ENCODE measurements at places on chromosomes 3 and 15.

GRCh38 chr3:72449551-72449950, 398.7 kb downstream of the SHQ1 start:
- DNase-seq: no peak

DNA sequence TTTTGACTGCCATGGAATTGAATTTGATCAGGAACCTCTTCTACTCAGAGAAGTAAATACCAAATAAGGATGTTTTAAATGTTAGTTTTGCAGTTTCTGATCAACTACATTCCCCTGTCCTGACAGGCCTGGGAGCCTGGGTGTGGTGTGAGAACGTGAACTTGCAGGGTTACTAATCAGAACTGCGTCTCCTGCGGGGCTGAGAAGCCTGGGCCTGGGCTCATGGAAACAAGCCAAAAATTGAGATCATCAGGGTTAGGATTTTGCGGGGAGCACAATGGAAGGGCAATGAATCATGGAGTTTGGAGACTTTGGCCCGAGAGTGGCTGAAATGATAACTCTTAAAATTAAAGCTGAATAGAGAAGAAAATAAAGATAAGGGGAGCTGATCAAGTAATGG, 47.8 kb upstream of the C3orf70 start:
- DNase-seq: no peak

DNA sequence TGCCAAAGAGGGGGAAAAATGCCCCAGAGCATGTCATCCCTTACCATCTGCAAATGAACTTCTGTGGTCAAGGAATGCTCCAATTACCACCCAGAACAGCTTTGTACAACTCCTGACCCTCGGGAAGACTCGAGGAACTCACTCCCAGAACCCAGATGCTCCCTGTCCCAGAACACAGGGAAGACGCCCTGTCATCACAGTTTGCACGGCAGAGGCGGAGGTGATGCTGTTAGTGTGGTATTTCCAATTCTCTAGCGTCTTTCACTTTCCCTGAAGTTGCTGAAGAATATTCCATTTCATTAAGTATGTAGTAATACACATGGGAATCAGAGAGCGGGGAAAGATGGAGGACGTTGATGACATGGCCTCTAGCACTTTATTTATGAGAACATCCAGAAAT, 193.7 kb downstream of the TIGIT start:
- no peak for DNase-seq

DNA sequence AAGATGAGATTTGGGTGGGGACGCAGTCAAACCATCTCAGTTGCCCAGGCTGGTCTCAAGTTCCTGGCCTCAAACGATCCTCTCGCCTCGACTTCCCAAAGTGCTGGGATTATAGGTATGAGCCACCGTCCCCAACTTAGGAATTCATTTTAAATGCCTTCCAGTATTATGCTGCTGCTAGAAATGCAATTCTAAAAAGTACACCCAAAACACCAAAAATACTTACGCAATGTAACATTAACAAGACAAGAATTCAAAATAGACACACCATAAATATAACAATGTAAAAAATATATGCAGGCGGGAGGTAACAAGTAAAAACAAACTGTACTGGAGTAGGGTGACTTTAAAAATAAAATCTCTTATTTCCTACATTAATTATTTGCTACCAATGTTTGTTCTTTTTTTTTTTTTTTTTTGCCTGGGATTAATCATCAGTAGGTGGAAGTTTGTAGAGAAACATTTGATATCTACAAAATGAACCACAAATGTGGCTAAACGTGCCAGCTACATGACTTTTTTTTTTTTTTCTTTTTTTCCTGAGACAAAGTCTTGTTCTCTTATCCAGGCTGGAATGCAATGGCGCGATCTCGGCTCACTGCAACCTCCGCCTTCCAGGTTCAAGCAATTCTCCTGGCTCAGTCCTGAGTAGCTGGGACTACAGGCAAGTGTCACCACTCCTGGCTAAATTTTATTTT, 56.8 kb downstream of the SETMAR start:
- DNase-seq: no peak

- no peak for DNase-seq
Observed at GRCh38 chr15:85722374-85723152, 72.2 kb downstream of the KLHL25 start.

DNA sequence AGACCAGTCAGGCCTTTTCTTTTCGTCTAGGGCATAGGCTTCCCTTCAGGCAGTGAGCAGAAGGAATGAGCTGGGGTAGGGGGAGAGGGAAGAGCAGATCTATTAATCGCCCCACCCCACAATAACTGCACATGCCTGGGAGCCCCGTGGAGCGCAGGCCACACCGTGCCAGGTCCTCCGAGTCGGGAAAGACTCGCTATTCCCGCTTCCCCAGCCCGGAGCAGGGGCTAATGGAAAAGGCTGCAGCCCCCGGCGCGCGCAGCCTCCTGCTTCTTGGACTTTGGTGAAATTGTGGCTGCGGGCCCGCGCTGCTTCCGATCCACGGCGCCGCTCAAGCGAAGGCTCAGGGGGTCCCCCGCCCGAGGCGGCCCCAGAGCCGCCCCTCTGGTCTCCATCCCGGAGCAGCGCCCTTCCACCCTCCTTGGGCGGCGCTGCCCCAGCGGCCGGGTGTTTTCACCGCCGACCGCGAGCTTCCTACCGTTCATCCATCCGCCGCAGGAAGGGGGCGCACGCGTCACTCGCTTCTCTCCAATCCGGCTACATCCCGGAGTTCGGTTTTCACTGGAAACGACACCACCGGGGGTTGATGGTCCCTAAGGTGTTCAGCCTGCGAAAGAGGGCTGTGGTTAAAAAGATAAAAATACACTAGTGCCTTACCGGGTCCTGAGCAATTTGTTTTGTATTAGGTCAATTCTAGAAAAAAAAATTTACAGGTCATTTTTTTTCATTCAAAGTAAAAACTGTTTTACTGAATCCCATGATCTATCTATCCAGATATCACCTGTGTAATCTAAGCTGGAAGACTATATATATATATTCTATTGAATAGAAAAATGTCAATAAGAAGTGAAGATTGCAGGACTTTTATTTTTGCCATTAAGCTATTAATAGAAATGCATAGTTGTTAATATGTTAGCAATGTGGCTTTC, 4.4 kb upstream of the SYNM start:
- peak; percentile 4 for DNase-seq

GRCh38 chr3:1139071-1139470, 46.2 kb downstream of the CNTN6 start:
- DNase-seq: no peak

DNA sequence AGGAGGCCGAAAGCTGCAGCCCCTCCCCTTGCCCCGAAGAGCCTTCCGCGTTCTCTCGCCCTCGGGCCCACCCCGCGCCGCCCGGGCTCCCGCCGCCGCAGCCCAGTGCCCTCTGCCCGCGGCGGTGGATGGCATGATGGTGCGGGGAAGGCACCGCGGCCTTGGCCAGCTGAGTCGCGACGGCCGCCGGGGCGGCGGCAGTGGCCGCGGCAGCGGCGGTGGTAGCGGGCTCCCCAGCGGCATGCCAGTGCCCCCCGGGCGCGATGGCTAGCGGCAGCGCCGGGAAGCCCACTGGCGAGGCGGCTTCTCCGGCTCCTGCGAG, 1.2 kb downstream of the TLNRD1 start:
- DNase-seq: no peak

DNA sequence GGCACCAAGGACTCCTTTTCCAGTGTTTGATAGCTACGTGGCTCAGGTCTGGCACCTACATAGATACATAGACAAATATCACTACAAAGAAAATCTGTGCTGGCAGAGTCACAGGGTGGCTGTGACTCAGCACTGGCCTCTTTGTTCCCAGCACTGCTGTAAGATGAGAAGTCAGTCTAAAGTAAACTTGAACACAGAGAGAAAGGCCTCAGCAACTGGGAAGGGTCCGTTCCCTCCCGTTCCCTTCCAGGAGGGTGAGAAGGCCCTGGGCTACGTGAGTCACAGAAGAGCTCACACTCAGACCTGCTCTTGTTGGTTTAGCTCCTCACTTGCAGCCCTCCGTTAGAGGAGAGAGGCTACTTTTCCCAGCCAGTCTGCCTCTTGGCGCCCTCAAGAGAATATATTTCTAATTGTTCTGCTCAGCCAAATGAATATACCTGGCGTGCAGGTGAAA, 23.1 kb downstream of the ANXA2 start:
- peak; percentile 87 for DNase-seq

DNA sequence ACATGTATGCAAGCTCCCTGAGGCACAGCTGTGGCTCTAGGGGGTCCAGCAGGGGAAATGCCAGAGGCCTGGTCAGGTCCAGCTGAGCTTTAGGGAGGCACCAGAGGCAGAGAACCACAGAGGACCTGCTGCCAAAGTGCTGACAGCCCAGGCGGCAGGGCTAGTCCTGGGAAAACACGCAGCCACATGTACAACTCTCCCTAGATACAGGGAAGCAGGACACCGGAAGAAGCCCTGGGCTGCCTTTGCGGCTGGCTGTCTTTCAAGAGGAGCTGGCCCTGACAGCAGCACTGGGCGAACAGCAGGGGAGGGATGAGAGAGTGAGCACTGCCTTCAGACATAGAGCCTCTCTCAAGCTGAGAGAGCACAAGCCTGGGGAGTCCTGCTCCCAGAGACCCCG, 40.7 kb downstream of the RFT1 start:
- no peak for DNase-seq

- DNase-seq: no peak
Observed at GRCh38 chr15:94403331-94403730, 172.0 kb downstream of the MCTP2 start.

GRCh38 chr3:10517627-10518026, 12.2 kb upstream of the ATP2B2 start:
- no peak for DNase-seq

DNA sequence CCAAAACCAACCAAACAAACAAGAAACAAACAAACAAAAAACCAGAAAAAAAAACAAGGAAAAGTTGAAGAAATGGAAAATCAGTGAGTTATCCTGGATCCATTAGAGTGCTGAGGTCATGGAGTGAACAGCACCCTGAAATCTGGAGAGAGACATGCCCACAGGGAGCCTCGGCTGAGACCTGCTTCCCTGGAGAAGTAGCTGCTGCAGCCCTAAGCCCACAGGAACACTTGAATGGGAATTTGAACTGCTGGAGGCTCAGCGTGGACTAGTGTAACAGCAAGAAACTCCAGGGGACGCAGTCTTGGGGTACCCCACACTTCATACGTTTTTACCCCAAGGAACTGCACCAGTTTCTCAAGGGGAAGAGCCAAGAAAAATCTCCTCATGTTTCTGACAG, 144.1 kb upstream of the UBE3A start:
- DNase-seq: no peak

GRCh38 chr15:31269816-31270575, 56.6 kb upstream of the KLF13 start:
- no peak for DNase-seq

- DNase-seq: no peak
Observed at GRCh38 chr3:46325645-46326300, 28.1 kb upstream of the CCR2 start.

DNA sequence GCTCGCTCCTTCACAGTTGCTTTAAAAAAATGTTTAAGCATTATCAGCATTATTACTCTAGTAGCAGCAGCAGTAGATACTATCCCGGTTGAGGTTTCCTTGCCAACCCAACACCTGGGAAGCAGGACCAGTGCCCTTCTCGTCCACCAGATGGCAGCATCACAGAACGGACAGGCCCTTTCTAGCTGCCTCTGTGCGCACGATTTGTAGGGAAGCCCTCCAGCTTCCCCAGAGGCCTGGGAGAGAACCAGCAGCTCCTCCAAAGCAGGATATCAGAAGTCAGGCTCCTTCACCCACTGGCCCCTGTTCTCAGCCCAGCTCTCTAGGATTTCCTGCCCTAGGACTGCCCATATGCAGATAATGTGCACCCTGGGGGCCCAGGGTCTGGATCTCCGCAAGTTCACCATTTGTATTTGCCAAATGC, 16.8 kb upstream of the ESYT3 start:
- peak; percentile 66 for DNase-seq

- DNase-seq: peak; percentile 62
Observed at GRCh38 chr3:172334671-172335207, 113.5 kb downstream of the GHSR start.

GRCh38 chr3:152087153-152087552, 181.6 kb upstream of the MBNL1 start:
- DNase-seq: no peak

GRCh38 chr3:10437995-10438901, 67.1 kb downstream of the ATP2B2 start:
- DNase-seq: no peak

DNA sequence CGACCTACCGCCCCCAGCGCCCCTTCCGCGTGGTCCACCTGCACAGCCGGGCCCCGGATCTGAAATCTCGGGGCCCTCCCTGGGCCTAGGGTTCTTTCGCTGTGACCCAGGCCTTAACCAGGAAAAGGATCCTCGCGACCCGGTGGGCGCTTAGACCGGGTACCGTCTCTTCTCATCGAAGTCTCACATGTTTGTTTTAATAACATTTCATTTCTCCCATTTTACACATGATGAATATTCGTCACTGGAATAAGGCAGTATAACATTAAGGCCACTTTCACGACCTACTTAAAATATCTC, 277 bp upstream of the DALRD3 start:
- no peak for DNase-seq

DNA sequence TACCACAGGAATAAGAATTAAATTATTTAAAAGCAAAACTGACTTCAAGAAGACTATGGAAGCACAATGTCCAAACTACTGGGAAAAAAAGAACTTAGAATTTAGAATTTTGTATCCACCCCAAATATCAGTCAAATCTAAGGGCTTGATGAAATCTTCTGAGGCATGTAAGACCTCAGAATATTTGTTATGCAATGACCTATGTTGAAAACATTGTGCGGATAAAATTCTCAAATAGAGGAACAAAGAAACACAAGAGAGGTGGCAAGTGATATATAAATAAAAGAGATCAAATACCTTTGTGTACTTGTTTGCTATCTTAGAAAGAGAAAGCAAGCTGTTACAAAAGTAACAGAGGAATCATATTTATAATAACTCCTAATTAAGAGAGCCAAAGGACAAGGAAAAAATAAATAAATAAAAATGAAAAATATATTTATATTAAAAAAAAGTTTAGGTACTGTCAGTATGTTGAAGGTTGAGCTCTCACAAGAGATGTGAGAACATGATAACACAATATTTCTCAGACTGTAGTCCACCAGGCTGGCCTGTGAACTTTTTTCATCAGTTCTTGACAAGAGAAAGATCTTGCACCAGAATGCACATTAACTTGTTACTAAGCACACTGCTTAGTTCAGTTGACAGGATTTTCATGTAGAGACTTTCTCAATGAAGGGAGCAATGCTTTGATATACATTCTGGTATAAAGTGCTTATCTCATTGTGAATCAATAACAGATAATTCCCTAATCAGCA, 50.0 kb downstream of the CPA3 start:
- no peak for DNase-seq

DNA sequence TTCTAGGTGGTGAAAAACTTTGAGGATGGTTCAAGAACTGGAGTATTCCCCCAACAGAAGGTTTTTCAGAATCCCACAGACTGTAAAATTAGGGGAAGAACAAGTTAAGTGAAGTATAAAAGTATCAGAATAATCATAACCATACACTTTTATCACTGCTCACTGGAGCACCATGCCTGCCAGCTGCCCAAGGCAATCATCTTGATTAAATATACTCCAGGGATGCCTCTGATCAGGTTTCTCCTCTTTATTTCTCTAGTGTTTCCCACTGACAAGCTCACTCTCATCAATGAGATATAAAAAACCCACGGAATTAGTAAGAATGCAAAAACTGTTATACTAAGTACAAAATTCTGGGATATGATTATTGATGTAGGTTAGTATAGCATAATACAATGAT, 108.0 kb downstream of the STAG1 start:
- no peak for DNase-seq

GRCh38 chr3:94417963-94418455, 355.1 kb downstream of the NSUN3 start:
- no peak for DNase-seq

GRCh38 chr3:99498550-99499234, 139.7 kb upstream of the COL8A1 start:
- no peak for DNase-seq

Measured in DMS153 (cell line).